ENCODE measurements at places on chromosomes 2 and 18. TPM values are rescaled to one million over a fixed set of nuclear protein-coding genes. Genes with fewer than 3 reads are reported as not detected.

GRCh38 chr2:154403242-154403790, 295.2 kb upstream of the KCNJ3 start:
- DNase-seq: no peak

DNA sequence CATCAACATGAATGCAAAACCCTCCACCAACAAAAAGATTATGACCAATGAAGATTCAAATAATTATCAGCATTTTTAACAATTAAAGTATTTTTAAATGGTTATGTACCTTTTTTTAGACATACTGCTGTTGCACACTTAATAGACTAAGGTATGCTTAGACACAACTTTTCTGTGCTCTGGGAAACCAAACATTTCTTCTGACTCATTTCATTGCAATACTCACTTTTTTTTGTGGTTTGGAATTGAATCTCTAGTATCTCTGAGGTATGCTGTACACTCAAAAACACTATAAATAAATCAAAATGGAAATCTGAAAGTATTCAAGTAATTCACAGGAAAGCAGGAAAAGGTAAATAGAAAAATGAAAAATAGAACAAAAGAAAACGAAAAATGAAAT, 247.9 kb upstream of the POU3F3 start:
- no peak for DNase-seq

GRCh38 chr2:98709535-98709934, 21.4 kb downstream of the MGAT4A start:
- no peak for DNase-seq

GRCh38 chr18:37560003-37560402, 5.6 kb downstream of the CELF4 start:
- DNase-seq: no peak

GRCh38 chr2:169275696-169276444, 86.5 kb downstream of the LRP2 start:
- DNase-seq: no peak

DNA sequence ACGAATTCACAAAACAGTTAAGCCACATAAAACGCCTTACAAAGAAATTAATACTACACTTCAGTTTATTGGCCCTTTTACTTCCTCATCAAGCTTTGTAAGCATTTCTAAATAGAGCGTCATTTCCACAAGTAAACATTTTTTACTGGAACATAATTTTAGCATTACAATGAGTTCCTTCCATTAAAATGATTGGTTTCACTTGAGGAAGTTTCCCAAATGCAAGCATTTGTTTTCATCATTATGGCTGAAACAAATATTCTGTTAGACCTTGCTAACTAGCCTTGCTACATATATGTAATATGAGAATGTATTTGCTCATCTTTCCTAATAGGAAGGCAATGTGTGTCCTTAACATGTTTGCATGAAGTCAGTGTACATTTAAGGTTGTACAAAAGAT, 579.1 kb downstream of the IRS1 start:
- no peak for DNase-seq

GRCh38 chr2:234835738-234836137, 116.1 kb upstream of the SH3BP4 start:
- DNase-seq: no peak

GRCh38 chr2:42046819-42047487, 868 bp upstream of the PKDCC start:
- DNase-seq: no peak

- DNase-seq: no peak
Measured at GRCh38 chr2:26936855-26937254, 33.6 kb upstream of the MAPRE3 start.

DNA sequence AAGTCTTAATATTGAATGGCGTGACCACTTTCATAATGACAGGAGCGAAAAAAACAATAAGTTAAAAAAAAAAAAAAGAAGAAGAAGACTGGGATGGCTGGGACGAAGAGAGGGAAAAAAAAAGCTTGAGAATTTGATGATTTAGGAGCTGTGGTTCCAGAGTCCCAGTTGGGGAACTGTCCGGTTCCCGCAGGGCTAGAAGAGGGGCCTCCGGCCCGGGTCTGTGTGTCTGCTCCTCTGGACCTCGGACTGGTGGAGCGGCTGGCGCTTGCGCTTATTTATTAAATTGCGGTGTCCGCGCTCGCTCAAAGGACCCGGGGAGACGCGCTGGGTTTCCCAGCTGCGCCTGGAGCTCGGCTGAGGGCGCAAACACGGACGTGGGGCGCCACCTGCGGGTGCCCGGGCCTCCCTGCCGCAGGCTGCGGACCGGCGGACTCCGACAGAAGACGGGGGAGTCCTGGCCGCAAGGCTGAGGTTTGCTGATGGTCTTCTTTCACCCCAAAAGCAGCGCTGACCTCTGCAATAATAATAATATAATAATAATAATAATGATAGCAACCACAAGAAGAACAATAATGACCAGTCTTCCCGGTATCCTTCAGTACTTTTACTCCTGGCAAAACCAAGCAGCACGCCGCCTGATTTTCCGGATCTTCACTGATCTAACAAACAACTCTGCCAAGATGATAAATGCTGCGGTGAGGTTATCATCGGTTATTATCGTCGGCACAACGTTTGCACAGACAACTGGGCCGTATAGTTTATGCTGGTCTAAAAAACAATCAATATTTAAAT, at the start of gene CBLN2:
Gene CBLN2, minus strand, starts transcription at position 251 of the 795 bp plus-strand sequence. CDS start 2,182 bp downstream, outside the sequence.
- DNase-seq: peak; percentile 37

- DNase-seq: no peak
Measured at GRCh38 chr2:73359915-73360697, 25.5 kb upstream of the ALMS1 start.

DNA sequence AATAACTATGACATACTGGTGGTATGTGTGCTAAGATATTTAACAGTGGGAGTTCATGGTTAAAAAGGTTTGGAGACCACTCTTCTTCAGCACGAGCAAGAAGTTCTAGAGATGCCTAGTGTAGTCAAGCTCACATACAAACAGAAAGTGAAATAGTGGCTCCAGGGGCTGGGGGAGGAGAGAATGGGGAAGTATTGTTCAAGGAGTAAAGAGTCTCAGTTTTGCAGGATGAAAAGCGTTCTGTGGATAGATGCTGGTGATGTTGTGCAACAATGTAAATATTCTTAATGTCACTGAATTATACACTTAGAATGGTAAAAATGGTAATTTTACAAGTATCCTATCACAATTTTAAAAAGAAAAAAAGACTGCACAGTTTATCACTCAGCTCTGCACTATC, 29.0 kb upstream of the EPAS1 start:
- DNase-seq: no peak

DNA sequence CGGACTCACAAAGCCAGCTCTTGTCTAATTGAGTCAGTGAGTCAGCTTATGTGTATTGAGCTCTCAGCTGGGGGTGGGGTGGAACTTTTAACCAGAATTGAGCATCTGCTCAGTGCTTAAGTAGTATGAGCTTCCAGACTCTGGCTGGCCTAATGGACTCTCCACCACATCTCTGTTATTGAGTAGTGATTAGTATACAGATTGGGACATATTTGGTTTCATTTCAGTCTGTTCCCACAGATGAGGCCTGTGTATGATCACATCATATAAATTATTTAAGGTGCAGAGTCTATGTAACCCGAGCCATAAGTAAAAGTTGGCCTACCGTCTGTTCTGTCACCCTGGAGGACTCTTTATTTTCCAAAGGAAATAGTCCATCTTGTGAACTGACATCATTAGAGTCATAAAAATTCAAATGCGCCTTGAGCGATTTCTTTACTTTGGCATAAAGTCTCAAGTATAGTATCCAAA, 152.1 kb downstream of the THSD7B start:
- DNase-seq: no peak

DNA sequence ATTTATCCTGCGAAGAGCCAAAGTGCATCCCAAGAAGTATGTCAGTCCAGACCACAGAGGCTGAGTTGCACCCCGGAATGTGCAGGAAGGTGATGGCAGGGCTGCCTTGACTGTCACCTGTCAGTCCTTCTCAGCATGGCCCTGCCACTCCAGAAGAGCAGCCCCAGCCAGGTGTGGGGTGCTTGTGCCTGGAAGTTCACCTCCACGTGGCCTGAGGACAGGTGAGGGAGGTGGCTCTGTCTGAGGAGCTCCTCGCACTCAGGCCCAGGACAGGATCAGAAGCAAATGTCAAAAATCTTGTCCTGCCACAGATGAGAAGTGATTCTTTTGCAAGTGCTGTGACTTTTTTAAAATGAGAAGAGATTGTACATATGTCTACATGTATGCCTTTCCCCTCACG, 31.4 kb upstream of the B3GNT7 start:
- DNase-seq: no peak

- no peak for DNase-seq
Measured at GRCh38 chr2:237892478-237892877, 33.1 kb downstream of the RAMP1 start.

GRCh38 chr2:95384854-95385569, 17.5 kb upstream of the FAHD2A start:
- no peak for DNase-seq

- DNase-seq: no peak
Measured at GRCh38 chr18:43115076-43115921, at the start of gene RIT2. RIT2 (minus strand) TSS chr18:43115685.

The POLE4 gene
- 26.6 TPM for total RNA-seq

The RNF181 gene
- total RNA-seq: 104 TPM

The GIGYF2 gene
- total RNA-seq: 54.7 TPM

The SERPINB13 gene
- total RNA-seq: not detected

The TRIB2 gene
- total RNA-seq: 104 TPM

The UGT1A10 gene
- total RNA-seq: not detected

The BUB1 gene
- 3.6 TPM for total RNA-seq

The CPLX4 gene
- total RNA-seq: not detected

All from upper lobe of left lung (tissue), 6 donors.